Stimulated activated CD8-positive, alpha-beta memory T cell treated with anti-CD3 and anti-CD28 coated beads, Interleukin-7, amount 100 ng/mL, for 24 hours (primary cell): ENCODE measurements at places on chromosomes 7 and 10.

- no peak for DNase-seq
Observed at GRCh38 chr10:35232527-35232926, 103.8 kb upstream of the CCNY start.

GRCh38 chr10:103466734-103467133 is 8.0 kb upstream of the CALHM1 start:
- no peak for DNase-seq

GRCh38 chr10:95796504-95796903 is 40.5 kb downstream of the ENTPD1 start:
- DNase-seq = no peak

GRCh38 chr7:129989466-129989865 is 36.7 kb upstream of the UBE2H start:
- peak; percentile 32 for DNase-seq

- no peak for DNase-seq
Observed at GRCh38 chr7:25375805-25376600, 147.7 kb upstream of the NPVF start.

DNA sequence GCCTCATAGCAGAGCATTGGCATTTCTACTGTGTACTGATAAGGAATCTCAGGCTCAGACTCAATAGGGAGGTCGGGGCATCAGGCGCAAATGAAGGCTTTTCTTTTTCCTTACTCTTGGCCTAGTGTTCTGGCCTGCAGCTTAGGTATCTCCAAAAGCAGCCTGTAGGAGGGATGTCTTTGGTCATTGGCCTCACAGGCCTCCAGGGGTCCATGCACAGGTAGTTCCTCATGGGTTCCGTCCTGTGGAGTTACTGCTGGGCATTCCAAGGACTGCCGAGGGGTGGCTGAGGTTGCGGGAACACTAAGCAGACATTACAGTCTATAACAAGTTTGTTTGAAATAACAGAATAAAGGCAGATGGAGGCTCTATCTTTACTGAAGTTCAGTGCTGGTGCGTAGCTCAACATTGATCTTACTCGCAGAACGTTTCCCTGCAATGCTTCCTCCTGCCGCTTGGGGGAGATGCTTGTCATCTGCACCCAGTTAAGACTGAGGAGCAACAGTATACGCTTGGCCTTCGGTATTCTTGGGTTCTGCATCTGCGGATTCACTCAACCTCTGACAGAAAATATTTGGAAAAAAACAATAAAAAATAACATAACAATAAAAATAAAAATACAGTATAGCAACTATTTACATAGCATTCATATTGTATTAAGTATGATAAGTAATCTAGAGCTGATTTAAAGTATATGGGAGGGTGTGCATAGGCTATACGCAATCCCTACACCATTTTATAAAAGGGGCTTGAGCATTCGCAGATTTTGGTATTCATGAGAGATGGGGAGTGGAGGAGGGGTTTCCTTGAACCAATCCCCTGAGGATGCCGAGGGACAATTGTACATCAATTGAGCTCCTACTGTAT is 58.9 kb downstream of the SH2D4B start:
- no peak for DNase-seq

GRCh38 chr7:57400531-57401155 is 49.3 kb upstream of the ZNF716 start:
- DNase-seq = no peak

DNA sequence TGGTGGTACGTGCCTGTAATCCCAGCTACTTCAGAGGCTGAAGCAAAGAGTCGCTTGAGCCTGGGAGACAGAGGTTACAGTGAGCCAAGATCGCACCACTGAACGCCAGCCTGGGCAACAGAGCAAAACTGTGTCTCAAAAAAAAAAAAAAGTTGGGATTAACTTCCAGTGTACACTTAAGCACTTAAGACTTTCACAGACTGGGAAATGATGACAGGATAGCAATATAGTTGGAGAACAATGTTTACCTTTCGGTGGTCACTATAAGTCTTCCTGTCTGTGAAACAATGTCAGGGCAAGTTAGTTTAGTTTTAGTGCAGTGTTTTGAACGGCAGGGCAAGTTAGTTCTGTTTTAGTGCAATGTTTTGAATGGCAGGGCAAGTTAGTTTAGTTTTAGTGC is 130.2 kb downstream of the TPST1 start:
- DNase-seq = no peak

DNA sequence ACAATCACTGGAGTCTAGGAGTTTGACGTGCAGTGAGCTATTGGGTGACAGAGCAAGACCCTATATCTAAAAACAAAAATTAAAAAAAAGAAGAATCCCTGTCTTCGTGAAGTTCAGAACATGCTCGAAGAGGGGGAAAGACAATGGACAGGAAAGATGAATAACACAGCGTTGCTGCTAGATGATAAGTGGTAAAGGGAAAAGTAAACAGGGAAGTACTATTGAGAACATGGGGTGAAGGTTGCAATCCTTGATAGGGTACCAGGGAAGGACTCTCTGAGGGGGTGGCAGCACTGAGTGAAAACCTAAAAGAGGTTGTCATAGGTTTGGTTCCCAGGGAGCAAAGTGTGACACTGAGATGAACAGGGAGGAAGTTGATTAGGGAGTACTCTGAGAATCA is 2.8 kb upstream of the ABRAXAS2 start:
- no peak for DNase-seq

GRCh38 chr10:11451640-11452260 is 159.7 kb downstream of the USP6NL start:
- DNase-seq = no peak

DNA sequence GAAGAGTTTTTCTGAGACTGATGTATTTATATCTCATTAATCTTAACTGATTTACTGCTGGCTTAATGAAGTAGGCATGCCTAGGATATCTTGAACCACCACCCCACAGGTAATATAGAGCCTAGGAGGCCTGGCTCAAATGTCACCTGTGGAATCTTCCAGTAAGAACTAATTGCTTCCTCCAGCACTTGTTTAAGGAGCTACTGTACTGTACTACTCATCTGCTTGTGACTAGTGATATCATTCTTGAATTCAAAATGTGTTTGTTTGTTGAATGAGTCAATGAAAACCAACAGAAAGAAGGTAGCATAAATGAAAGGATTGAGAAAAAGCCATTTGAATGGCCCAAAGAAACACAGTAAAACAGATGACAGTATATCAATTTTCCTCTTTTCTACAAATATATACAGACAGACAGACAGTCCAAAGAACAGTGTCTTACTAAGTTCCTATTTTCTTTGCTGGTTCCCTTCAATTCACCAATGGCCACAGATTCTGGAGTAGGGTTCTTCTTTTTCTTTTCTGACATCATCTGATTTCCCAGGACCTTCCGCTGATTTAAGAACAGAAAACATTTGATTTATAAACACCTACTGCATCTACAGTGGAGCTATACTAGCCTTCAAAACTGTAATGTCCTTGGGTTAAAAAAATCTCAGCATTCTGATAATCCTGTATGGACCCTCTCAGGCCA is 43.7 kb upstream of the SLIT1 start:
- DNase-seq = no peak

DNA sequence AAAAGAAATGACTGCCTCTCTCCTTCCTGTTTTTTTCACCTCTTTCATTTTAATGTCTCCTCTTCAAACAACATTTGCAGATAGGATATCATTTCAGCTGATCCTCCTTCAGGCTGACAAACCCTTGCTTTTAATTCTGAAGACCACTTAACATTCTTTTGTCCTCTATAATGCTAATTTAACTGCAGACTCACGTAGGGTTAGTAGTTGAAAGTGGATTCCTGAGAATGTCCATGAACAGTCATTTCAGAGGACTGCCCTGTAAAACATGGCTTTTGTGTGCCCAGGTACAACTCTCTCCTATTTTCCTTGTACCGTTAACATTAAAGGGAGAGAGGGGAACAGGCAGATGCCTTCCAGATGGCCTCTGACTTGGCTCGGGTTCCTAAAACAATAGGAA is 524.4 kb downstream of the SDK1 start:
- DNase-seq = no peak

GRCh38 chr7:4202954-4203353 is 479.1 kb upstream of the FOXK1 start:
- DNase-seq = no peak

GRCh38 chr10:124217906-124218804 is 124.8 kb upstream of the CHST15 start:
- no peak for DNase-seq

DNA sequence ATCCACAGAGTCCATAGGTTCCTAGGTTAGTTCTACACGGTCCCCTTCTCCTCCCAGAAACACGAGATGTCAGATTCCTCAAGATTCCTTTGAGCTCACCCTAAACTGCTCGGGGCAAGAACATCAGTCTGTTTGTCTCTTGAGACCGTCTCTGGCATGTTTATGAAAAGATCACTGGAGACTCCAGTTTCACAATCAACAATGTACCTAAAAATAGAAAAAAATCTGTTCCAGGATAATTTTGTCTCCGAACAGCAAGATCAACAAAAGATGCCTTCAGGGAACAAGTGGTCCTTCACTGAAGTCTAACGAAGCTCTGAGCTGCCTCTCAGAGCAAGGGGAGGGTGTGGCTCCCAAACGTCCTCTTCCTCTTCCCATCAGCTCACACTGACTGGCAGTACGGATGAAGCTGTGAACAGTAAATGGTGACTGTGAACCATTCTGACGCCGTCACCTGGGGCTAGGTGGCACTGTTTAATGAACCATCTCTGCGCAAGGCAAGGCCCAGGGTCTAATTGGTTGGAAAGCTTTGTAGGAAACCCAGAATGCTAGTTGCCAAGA is 156.2 kb upstream of the LYZL1 start:
- DNase-seq = no peak

DNA sequence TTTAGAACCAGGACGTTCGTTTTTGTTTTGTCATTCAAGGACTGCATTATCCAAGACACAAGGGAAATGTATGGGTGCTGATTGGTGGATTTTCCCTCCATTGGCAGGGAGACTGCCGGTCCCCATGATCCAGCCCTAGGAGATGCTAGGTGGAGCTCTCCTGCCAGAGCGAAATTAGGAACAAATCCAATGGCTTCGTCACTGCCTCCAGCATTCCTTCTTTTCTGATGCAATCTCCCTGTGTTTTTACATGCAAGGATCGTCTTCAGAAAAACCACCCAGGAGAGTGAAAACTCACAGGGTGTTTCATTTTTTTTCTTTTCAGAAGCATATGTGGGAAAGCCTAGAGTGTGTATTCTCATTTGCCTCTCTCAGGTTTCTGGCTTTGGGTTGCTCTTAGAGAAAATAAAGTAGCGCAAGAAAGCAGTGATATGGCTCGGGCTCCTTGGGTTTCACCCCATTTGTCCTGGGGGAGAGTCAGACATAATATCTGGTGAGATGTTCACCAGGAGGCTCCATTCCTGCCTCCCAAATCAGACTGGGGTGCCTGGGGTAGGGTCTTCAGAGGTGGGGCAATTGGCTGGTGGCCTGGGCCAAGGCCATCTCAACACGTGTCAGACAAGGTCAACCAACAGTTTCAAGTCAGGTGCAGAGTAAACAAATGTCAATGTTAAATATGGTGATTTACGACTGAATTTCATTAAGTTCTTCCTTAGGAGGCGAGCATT is 450.9 kb upstream of the MKI67 start:
- DNase-seq = no peak

DNA sequence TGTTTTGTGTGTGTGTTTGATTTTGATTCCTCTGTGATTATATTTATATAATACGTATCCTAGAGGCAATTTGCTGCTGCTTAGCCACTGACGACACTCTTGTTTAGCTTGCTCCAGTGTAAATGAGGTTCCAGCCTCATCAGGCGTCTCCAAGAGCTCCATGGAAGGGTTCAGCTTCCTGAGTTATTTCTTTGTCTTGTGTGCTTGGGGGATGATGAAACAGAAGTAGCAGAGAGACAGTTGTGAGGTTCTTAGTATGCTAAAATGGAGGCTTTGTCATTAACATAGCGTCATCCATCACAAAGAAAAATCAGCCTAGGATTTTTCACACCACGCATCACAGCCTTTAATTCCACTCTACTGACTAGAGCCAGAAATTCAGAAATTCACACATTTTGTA is 85.1 kb downstream of the KLF6 start:
- no peak for DNase-seq

DNA sequence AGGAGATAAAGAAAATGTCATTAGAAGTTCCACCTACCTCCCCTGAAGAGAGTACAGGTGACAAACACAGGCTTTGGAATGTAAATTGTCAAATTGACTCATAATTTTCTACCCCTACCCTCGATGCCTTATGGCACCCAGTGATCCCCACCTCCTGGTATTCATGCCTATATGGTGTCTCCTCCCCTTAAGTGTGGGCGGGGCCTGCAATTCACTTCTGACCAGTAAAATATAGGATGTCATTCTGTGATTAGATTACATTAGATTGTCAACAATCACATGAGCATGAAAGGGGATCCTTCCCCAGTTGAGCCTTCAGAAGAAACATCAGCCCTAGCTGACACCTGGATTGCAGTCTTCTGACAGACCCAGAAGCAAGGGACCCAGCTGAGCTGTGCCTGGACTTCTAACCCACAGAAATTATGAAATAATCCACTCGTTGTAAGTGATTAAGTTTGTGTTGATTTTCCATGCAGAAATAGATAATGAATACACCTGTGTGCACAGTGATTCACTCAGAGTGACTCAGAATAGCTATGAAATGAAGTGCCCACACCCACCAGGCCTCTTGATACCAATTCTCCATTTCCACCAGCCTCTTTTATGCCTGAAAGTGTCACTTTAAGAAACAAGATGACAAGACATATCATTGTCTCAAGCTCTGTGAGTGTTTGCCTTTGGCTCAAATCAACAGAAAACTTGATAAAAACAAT is 8.5 kb upstream of the SLC39A12 start:
- DNase-seq = no peak

GRCh38 chr7:112150823-112151641 is 55.2 kb downstream of the DOCK4 start:
- DNase-seq = no peak

GRCh38 chr10:22230158-22230833 is 12.5 kb upstream of the EBLN1 start:
- no peak for DNase-seq

DNA sequence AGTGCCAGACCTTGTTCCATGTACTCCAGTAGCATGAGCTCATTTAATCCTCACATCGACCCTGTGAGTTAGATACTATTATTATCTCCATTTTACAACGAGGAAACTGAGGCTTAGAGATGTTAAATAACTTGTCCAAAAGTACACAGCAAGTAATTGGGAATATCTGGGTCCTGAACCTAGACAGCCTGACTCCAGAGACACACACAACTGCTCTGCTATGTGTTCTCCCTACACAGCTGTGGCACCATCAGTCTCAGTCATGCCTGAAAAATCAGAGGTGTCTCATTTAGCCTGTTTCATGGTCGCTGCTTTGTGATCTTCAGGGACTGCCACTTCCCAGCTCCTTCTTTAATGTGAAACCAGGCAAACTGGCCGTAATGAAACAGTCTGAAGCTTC is 56.5 kb downstream of the COL1A2 start:
- no peak for DNase-seq

DNA sequence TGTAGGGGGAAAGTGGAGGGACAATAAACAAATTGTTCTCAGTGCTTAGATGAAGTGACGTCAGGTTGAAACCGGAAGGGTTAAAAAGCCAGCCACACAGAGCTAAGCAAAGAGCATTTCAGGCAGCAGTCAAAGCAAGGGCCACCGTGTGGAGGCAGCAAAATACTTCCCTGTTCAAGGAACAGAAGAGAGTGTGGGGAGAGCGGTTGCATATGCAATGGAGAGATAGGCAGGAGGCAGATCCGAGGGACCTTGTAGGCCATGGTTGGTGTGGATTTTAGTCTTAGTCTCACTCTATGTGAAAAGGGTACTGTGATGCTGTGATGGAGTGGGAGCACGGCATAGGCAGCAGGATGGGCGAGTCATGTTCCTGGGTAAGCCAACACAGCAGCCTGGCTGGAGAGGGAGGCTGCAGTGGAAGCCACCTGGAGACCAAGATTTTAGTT is 3.8 kb upstream of the STN1 start:
- no peak for DNase-seq
